ENCODE measurements at places on chromosomes 5 and 9.

DNA sequence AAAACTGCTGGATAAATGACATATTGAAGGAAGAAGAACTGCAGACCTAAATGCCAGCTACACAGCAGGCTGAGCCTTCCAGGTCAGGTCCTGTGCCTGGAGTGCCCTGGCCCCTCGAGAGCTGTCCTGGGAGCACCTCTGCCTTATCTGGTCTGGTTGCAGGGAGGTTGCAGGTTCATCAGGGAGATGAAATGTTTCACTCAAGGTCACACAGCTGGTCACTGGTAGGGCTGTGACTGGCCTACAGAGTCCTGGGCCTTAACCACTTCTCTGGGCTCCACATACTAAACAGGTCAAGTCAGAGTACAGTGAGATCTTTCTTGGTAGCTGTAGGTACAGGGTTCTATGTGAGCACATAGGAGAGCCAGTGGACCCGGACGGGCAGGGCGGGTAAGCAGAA, 16.7 kb downstream of the GALNT10 start:
- DNase-seq: no peak

DNA sequence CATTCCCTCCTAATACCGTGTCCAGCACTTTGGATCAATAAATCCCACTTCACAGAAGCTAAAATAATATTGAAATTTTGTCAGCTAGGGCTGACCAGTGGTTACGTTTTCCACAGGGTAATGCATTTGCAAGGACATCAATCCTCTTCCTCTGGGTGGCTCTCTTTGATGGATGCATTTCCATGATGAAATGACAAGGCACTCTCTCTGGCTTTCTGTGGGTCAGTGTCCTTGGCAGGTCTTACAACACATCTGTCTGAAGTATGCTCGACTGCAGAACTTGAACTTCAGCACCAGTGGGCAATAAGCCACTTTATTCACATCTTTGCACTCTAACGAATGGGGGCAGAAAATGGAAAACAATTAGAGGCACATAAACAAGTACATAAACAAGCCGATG, 330.1 kb downstream of the ADAMTS6 start:
- no peak for DNase-seq

GRCh38 chr5:109709225-109709624, 19.5 kb downstream of the MAN2A1 start:
- DNase-seq: no peak

DNA sequence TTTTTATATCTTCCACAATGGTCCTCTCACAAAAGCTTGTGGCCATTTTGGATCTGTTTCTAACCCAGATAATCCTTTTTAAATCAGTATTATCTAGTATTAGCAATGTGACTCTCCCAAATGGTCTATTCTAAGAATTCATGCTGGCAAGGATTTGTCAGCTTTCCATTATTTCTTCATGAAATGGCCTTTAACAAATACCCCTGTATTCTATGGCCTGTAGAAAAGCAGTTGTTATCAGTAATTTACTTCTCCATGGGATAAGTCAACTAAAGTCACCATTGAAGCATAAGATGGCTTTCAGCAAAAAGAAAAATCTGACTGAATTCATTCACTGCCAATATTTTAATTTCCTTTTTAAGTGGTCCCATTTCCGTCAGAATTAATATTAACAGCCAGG, 346.4 kb upstream of the FAM174A start:
- no peak for DNase-seq

DNA sequence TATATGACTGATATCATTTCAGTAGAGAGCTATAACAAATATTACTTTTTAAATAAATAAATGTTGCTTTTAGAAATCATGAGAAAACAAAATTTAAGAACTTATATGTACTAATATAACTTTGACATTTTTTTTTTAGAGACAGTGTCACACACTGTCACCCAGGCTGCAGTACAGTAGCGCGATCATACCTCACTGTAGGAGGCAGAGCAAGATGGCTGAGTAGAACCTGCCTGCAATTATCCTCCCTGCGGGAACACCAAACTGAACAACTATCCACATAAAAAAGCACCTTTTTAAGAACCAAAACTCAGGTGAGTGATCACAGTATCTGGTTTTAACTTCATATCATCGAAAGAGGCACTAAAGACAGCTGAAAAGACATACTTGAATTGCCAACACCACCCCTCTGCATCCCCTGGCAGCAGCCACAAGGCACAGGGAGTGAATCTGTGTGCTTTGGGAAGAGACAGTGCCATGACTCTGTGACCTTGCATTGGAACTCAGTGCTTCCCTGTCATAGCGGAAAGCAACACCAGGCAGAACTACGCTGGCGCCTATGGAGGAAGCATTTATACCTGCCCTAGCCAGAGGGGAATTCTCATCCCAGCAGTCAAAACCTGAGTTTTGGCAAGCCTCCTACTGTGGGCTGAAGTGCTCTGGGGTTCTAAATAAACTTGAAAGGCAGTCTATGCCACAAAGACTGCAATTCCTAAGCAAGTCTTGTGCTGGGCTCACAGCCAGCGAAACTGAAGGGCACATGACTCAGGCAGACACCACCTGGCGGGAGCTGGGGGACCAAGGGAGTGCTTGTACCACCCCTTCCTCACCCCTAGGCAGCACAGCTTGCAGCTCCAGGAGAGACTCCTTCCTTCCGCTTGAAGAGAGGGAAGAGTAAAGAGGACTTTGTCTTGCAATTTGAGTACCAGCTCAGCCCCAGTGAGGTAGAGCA, 142.7 kb downstream of the FBXL17 start:
- DNase-seq: no peak

- DNase-seq: no peak
Measured at GRCh38 chr5:9160747-9161146, 385.1 kb downstream of the SEMA5A start.

DNA sequence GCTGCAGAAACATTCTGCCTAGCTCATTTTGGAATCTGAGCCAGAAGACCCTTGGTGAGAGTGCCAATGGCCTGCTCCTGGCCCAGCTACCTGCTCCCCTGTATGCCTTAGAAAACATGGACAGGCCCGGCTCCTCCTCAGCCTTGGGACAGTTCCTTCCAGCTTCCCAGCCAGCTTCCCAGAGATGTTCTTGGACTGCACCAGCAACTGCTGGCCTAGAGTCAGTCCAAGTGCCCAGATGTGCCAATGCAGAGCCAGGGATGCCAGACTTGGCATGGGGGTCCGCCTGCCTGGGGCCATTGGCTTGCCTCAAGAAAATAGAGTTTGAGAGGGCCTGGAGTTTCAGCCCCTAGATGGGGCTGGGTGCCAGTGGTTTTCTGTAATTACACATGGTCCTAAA, 142.2 kb upstream of the TRIM32 start:
- no peak for DNase-seq

DNA sequence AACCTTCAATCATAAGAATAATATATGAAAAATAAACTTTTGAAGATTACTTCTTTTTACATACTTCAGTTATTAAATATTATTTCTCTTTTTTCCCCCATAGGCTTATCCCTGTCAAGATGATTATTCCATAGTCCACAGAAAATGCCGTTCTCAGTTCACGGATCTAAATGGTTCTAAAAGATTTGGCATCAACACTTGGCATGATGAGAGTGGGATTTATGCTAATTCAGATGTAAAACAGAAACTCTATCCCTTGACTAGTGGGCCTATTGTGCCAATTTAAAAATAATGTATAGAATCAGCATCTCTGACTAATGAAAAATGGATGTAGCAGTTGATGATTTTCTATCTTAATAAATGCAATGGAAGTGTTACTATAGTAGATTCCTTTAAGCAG, 85.2 kb downstream of the CFAP95 start:
- no peak for DNase-seq

GRCh38 chr9:109351032-109351431, 30.2 kb upstream of the EPB41L4B start:
- no peak for DNase-seq

- DNase-seq: no peak
Measured at GRCh38 chr5:165559645-165560044, 2054.2 kb downstream of the MAT2B start.

DNA sequence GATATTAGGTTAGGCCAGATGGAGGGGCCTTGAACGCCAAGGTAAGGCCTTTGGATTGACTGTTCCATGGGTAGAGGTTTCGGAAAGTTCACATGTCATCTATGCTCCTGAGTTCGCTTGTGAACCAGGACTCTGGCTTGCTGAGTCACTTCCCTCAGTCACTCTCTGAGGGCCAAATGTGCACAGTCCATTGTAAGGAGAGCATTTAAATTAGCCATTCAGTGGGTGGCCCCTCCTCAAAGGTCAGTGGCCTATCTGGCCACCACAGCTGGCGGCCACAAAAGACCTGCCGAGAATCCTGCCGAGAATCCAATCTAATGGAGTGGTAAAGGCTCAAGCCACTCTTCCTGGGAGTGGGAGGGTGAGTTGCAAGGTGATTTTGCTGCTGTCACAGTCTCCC, 58.9 kb upstream of the ARAP3 start:
- no peak for DNase-seq

DNA sequence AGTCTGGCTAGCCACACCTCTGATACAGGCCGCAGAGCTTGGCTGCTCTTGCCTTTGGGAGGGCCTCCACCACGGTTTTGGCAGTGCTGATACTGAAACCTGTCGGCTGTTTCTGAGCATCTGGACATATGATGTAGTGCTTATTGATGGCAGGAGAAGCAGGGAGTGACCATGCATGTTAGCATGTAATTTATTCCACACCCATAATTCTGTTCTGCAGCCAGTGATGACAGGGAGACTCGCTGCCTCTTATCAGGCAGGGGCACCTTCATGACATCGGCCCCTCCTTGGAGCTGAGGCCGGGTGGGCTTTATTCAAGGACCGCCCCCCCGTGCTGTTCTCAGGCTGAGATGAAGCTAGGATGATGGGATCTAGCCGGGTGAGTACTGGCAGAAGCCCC, 49.0 kb downstream of the OLFM1 start:
- DNase-seq: no peak

GRCh38 chr5:35859101-35859661, 2.5 kb downstream of the IL7R start:
- no peak for DNase-seq

GRCh38 chr9:135978642-135979546, 17.7 kb upstream of the UBAC1 start:
- no peak for DNase-seq

- no peak for DNase-seq
Measured at GRCh38 chr9:136411378-136411777, 920 bp downstream of the PMPCA start.

- no peak for DNase-seq
Measured at GRCh38 chr9:4862506-4863250, 69.9 kb downstream of the RCL1 start.
